ENCODE measurements at places on chromosomes 7 and 10. TPM values are rescaled to one million over a fixed set of nuclear protein-coding genes. Genes with fewer than 3 reads are reported as not detected.

GRCh38 chr10:128694168-128694850 lies 568.1 kb upstream of the MKI67 start:
- no peak for DNase-seq

DNA sequence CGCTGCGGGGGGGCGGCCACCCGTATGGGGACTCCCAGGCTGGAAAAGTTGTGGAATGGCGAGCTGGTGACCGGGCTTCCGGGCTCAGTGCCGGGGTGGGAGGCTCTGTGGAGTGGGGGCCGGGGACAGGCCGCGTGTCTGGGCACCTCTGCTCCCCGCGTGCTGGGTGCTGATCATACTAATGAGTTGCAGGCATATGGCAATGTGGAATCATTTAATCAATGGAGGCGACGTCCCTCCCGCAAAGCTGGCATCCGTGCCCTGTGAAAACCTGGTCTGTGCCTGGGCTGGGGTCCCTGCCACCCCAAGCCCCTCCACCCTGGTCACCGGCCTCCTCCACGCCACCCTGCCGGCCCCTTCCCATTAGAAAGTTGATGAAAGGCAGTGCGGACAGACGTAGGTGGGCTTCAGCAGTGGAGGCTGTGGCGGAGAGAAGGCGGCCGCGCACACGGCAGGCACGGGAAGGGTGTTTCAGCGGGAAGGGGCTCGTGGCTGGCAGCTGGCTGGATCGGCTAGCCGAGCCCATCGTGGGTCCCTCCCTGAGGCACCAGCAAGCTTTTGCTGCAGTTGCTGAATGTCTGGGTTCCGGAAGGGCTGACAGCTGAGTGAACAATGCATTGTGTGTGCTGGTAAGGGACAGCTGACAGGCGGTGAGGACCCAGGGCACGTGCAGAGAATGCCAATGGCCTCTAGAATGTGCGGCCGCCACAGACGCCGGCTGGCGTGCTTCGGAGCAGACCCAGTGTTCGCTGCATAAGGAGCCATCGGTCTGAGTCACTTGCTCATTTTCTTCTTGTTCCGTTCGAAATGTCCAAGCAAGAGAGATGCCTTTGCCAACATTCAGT lies 1.5 kb downstream of the ADGRA1 start:
- DNase-seq, result peak; percentile 69

GRCh38 chr10:61903221-61903927 lies 1.9 kb downstream of the ARID5B start:
- peak; percentile 78 for DNase-seq

GRCh38 chr7:71611986-71612385 lies 480.0 kb downstream of the GALNT17 start:
- DNase-seq, result no peak

- DNase-seq, result no peak
Measured at GRCh38 chr7:16785846-16786245, 19.0 kb downstream of the AGR2 start.

- no peak for DNase-seq
Measured at GRCh38 chr10:115094416-115095140, 1.4 kb downstream of the ATRNL1 start.

Gene EVX1
- 0.11 TPM for total RNA-seq

- no peak for DNase-seq
Measured at GRCh38 chr7:112206991-112207592, 597 bp downstream of the ZNF277 start.

GRCh38 chr10:52146766-52147165 lies 167.3 kb upstream of the DKK1 start:
- no peak for DNase-seq

- DNase-seq, result no peak
Measured at GRCh38 chr10:6083523-6084475, 5.0 kb upstream of the RBM17 start.

DNA sequence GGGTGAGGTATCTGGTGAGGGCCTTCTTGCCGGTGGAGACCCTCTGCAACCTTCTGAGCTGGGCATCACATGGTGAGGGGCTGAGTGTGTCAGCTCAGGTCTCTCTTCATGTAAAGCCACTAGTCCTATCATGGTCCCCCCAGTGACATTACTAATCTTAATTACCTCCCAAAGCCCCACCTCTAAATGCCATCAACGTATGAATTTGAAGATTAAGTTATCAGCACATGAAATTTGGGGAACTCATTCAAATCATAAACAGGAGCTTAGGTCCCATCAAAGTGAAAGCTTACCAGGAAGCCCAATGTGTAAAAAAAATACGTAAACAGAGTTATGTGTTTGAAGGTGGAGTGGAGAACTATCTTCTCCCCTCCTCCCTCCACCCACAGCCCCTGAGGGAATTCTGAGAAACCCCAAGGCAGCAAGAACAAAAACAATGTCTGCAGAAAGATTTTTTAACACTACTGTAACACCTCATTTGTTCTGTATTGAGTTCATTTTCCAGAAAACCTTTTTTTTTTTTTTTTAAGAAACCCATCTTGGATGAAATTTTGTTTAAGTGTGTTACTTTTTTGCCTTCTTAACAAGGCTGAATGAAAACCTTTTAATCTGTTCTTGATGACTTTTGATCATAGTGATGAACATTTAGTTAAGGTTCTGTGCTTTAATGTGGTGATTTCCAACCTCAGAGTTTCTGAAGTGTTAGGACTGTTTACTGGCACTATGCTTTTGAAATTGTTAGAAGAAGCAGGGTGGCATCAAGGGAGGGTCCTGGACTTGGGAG lies 19.1 kb upstream of the PCGF5 start:
- DNase-seq, result no peak

Gene RBP3
- not detected for total RNA-seq

DNA sequence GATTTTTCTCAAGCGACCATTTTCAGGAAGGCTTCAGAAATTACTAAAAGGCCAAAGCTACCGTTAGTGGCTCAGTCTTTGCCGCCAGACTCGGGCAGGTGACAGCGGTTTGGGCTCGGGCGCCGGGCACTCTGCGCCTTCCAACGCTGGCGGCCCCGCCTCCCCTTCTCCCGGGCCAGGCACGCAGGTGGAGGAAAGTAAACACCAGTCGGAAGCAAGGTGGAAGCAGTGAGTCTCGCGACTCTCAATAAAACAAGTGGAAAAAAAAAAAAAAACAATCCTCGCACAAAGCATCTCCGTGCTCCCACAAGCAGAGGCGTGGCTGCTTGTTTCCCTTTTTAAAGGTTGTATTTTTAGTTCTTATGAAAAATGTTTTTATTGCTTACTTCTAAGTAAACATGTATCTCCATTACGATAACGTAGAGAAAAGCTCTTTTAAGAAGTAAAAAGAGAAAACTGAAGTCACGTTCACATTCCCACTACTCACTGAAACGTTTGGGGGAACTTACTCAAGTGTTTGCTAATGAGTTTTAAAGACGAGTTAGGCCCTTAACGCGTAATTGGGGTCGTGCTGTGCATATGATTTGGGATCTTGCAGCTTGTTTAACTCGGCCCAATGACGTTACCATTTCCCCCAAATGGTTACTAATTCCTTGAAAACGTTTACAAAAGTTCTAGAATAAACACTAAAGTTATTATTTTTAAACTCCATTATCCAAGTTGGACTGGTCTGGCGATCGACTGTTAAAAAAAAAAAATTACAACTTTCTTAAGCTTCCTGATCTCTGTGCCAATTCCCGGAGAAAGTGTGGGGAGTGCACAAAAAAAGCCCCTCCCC lies 864 bp downstream of the CDCA7L start:
- peak; percentile 31 for DNase-seq

DNA sequence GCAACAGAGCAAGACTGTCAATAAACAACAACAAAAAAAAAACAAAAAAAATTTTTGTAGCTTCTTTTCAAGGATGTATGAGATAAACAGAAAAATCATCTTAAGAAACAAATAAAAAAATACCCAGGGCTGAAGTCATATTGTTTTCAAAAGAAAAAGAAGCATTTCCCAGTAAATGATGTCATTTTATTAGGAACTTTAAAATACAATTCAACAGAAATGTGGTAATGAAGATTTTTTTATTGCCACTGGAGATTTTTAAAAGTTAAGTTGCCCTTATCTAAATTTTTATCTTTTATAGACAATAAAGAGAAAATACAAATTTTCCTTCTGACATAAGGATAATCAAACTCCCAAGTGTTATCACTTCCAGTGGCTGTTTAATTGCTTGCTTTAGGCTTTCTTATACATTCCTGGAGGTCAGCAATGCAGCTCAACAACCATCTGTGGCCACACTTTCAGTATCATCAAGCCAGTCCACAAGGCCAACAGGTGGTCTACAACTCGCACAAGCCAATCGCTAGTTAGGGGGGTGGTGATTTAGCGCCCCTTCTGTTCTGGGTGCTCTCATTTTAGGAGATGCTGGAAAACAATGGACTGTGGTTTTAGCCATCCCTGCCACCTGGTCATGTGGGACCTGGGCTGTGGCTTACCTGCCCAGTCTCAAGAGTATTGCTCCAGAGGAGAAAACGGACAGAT lies 10.8 kb downstream of the SEPHS1 start:
- no peak for DNase-seq

Gene PPP1R3C
- total RNA-seq, result 46.8 TPM

DNA sequence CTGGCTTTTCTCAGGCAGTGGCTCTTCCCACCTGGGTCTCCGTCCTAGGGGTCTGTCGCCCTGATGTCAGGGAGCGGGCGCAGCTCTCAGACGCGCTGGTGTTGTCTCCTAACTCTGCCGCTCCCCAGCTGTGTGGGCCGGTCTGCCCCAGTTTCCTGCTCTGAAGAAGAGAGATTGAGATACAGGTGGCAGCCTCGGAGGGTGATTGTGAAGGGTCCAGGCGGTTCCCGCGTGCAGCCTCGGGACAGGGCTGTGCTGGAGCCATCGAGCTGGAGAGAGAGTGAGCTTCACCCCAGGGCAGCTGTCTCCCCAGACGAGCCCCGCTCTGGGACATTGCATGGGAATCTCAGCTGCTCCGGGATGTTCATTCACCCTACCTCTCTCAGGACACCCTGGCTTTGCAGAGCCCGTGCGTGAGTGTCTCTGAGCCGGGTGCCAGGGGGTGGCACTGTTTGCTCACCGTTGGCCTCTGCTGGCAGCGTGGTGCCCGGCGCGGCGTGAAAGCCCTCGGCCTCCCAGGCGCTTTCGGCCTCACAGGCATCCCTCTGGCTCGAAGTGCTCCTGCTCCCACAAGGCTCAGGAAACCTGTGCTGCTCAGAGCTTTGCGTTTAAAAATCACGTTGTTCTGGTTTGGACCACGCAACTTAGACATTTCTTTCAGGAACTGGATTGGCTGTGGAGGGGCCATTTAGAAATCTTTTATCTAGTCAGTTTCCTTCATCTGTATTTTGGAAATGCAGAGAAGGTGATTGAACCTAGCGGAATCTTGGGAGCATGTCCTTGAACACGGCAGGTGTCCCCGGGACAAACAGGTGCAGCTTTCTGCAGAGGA lies 33.8 kb upstream of the ZFAND2A start:
- DNase-seq, result no peak

Gene OR2A1
- 0.50 TPM for total RNA-seq

DNA sequence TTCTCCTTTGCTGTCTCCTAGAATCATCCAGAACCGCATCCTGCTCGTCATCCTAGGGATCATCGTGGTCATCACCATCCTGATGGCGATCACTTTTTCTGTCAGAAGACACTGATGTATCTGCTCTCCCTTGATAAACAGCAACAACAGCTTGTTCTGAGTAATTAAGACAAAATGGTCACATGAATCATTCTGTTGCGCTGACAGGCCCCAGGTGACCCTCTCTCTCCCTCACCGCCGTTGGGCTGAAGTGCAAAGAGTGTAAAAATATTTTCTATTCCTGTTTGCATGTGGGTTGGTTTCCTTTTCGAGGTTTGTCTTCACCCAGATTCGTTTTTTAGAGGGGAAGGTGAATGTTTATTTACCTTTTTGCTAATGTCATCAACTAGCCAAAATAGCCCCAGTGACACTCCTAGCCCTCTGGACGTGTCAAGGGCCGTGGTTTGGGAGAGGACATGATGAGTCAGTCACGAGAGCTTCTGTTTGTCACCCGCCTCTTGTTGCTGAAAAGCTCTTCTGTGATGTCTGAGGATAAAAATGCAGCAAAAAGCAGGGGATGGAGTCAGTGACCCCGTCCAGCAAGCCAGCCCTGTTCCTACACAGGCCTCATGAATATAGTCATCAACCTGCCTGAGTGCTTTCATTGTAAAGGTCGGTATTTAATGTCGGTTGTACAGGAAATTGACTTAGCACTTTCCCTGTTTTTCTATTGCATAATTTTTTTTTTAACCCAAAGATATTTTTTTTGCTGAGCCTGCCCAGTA lies 134.6 kb upstream of the TCF7L2 start:
- DNase-seq, result no peak

DNA sequence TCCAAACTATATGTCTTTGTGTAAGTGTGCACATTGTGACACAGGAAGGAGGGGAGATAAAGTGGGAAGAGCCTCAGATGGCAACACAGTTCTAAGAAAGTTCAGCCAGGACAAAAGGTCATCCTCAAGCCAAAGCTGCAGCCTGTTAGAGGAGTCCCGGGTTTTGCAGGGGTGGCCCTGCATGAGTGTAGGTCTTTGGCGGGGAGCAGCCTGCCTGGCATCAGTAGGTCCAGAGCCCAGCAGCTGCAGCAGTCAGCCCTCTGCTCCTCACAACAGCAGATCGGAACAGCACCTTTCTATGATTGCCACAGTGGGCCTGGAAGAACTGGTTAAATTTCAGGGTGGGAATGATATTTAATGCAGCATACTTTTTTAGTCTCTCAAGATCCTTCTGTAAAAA lies 13.5 kb upstream of the VDAC2 start:
- DNase-seq, result no peak

GRCh38 chr10:74067373-74068352 lies 69.7 kb downstream of the VCL start:
- no peak for DNase-seq

Gene OPN1SW
- not detected for total RNA-seq

DNA sequence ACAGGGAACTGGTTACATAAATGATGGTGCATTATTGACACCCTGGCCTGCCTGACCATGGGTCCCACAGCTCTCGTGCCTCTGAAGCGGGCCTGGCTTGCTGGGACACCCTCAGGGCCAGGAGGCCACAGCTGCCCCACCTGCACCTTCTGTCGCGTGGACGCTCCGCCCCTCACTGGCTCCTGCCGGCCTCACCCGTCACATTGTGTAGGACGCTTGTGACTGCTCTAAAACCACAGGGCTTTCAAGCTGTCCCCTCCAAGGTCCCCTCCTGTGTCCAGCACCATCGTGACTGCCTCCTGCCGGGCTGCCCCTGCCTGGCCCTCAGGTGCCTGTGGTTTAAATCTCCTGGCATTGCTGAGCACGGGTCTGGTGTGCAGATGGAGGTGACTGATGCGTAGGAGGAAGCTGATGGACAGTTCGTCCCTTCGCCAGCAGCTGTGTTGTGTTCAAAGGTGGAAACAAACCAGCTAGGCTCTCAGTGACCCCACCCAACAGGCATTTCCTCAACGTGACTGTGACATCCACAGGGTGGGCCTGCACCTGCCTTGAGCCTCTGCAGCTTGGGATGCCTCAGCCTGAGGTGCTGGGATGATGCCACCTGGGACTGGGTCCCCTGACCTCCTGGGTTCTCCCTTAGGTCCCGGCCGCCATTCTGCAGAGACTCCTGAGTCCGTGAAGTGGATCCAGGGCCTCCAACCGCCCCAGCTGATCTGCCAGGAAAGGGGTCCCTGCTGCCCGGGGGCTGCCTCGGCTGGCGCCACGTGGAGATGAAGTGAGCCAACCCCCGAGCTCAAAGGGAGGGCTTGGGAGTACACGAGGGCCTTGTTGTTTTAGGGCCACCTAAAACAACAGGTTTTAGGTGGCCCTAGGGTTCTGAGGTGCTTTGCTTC lies 148.5 kb downstream of the WDR37 start:
- no peak for DNase-seq

Gene LIPJ
- 0.28 TPM for total RNA-seq

Gene BEND7
- total RNA-seq, result 22.5 TPM
